ENCODE measurements at places on chromosomes 3 and 15. TPM values are rescaled to one million over a fixed set of nuclear protein-coding genes. Genes with fewer than 3 reads are reported as not detected.

DNA sequence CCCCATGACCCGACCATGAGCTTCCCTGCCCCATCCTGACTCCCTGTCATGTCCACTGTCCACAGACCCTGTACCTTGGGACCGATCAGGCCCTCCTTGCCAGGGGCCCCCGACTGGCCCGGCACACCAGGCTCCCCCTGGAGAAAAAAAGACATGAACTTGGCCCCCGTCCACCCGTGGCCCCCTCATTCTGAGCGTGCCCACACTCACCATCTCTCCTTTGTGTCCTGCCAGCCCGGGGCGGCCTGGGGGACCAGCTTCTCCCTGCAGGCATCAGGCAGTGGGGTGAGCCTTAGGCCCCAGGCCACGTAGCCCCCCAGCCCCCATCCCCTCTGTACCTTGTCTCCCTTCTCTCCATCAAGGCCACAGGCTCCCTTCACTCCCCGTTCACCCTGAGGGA lies 3.9 kb upstream of the UCN2 start:
- DNase-seq, result no peak

The CX3CR1 gene
- 0.41 TPM for total RNA-seq

GRCh38 chr3:7964899-7965298 lies 536.7 kb upstream of the LMCD1 start:
- DNase-seq, result no peak

The LYZL4 gene
- total RNA-seq, result not detected

The ARL13B gene
- 15.6 TPM for total RNA-seq

- DNase-seq, result no peak
Measured at GRCh38 chr3:149479621-149480325, 5.3 kb downstream of the TM4SF4 start.

DNA sequence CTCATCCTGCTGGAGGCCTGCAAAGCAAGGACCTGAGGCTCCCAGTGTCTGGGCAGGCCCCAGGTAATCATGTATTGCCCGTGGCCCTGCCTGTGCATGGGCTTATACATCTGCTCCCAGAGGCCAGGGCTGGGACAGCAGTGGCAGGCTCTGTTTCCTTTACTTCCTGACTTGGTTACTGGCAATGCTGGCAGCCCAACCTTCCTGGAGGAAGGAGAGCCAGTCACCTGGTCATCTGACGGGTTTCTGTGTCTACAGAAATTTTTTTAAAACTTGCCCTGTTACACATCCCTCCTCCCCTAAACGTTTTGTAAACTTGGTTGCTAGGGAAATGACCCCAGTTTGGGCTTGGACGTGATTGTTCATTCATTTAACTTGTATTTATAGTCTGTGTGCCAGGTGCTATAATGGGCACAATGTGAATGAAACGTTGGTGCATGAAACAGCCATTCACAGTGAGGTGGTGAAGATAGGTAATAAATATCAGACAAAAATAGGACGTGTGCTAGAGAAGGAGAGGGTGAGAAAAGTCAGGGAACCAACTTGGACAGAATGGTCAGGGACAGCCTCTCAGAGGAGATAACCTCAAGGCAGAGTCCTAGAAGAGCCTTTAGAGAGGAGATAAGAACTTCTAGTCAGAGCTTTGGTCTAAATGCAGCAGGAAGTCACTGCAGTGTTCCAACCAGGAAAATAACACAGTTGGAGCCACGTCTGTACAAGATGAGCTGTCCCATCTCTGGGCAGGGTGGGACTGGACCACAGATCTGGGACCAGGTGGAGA lies 14.1 kb downstream of the TEX264 start:
- DNase-seq, result no peak

The SPESP1 gene
- total RNA-seq, result 0.66 TPM

The GOLGA6D gene
- total RNA-seq, result not detected

GRCh38 chr15:62564886-62565633 lies 400.0 kb upstream of the C2CD4B start:
- DNase-seq, result no peak

- DNase-seq, result no peak
Measured at GRCh38 chr3:113300596-113300995, 89.2 kb downstream of the BOC start.

The SPATA12 gene
- total RNA-seq, result not detected

DNA sequence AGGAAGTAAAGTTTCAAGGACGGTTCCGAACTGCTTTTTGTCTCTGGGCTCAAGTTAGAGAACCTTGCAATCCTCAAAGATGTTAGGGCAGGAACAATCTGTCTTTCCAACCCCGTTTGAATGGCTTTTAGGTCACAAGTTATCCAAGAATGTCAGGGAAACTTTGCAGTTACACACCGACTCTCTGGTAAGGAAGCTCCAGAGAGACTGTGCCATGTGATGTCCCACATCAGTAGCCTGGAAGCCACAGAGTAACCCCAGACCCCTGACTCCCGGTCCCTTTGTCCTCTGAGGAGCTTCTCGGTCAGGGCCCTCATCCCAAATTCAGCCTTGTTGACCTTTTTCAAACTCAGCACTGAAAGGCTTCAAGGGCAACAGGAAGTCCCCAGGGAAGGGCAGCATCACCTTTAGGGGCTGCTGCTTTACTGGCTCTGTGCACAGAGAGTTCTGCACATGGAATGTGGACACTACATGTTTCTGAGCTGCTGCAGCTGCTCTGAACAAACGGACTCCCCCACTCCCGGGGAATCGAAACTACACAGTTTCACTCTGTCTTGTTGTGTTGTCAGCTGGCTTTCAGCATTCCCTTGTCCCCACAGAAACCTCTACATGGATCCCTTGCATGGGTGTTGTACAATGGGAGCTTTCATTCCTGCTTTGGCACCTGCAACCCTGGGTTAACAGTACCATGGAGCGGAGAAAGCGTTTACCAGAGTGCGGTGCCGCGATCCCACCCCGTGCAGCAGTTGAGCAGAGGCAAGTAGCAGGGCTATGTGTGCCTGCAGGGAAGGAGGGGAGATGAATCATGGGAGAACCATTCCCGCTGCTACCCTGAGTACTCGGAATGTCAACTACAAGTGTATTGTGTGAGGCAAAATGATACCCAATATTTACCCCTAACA lies 408.2 kb upstream of the THBS1 start:
- no peak for DNase-seq

GRCh38 chr15:41583795-41584194 lies 24.8 kb downstream of the TYRO3 start:
- no peak for DNase-seq

GRCh38 chr3:197218210-197218609 lies 80.2 kb downstream of the DLG1 start:
- DNase-seq, result no peak

- peak; percentile 45 for DNase-seq
Measured at GRCh38 chr3:112405845-112406244, 72.9 kb downstream of the CD200 start.

DNA sequence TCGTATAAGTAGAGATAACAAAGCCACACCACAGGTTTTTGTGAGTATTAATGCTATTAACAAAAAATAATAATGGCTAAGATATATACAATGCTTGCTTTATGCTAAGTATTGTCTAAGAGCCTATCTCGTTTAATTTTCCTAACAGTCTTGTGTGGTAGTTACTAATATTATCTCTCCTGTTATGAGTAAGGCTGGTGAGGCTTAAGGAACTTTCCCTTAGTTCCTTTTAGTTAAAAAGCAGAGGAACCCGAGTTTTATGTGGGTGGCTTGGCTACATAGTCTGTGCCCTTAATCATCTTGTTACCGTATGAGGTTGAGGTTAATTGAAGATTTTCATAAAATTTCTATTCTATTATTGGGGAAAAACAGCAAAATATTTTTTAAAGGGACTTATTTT lies 218.4 kb downstream of the SOX2 start:
- no peak for DNase-seq

- DNase-seq, result peak; percentile 57
Measured at GRCh38 chr3:150737874-150738679, 24.9 kb downstream of the SIAH2 start.

- no peak for DNase-seq
Measured at GRCh38 chr3:23829242-23829934, 23.6 kb downstream of the UBE2E1 start.

GRCh38 chr3:190323246-190323626 lies 990 bp upstream of the CLDN1 start:
- DNase-seq, result no peak

The TMEM212 gene
- total RNA-seq, result not detected

DNA sequence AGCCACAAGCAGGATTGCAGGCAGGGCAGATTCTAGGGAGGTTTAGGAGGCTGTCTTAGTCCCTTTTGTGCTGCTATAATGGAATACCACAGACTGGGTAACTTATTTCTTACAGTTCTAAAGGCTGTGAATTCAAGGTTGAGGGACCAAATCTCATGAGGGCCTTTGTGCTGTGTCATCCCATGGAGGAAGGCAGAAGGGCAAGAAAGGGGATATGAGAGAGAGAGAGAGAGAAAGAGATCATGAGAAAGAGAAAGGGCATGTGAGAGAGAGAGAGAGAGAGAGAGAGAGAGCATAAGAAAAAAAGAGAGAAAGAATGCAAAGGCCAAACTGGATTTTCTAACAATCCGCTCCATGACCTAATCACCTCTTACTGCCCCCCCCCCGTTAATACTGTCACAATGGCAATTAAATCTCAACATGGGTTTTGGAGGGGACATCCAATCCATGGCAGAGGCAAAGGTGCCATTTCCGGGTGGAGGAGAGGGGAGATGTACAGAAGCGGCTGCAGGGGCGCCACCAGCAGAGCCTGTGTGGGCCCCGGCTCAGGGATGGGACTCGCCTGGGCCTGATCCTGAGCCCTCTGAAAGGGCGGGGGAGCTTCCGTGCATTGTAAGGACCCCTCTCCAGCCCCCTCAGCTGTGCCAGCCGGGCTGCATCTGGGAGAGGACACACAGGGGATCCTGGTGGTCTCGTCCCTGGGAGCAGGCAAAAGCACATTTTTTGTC lies 20.5 kb downstream of the MRPS11 start:
- no peak for DNase-seq

GRCh38 chr15:69784798-69785566 lies 312.7 kb downstream of the TLE3 start:
- DNase-seq, result no peak

GRCh38 chr3:125194061-125194848 lies 18.3 kb downstream of the SLC12A8 start:
- DNase-seq, result no peak

GRCh38 chr3:113070681-113071113 lies 79.9 kb downstream of the GTPBP8 start:
- no peak for DNase-seq

GRCh38 chr15:74845581-74845980 lies 2.6 kb upstream of the ULK3 start:
- DNase-seq, result peak; percentile 74

DNA sequence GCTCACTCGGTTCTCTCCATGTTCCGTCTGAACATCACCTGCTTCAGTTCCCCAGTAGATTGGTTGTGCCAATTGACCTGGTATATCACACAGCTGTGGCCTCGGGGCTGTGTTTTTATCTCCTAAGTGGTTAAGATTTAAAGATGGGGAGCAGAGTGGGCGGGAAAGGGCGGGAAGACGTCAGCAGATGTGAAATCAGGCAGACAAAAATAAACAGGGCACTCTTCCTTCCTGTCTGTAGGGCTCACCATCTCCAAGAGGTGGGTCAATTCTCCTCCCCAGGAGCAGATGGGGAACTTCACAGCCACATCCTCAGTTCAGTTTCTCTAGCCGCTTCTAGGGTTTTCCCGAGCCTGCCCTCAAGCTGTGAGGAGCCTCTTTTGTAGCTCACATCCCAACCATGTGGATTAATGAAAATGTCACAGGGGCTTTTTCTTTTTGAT lies 26.8 kb upstream of the LIMD1 start:
- peak; percentile 46 for DNase-seq

GRCh38 chr15:29938361-29939335 lies 116.4 kb upstream of the TJP1 start:
- no peak for DNase-seq

DNA sequence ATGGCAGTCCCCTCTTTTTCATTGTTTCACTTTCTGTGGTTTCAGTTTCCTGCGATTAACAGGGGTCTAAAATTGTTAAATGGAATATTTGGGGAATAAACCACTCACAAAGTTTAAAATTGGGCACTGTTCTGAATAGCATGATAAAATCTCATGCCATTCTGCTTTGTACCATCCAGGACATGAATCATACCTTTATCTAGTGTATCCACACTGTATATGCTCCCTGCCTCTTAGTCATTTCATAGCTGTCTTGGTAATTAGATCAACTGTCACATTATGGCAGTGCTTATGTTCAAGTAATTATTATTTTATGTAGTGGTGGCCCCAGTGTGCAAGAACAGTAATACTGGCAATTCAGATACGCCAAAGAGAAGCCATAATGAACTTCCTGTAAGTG lies 734.5 kb downstream of the ZPLD1 start:
- no peak for DNase-seq

DNA sequence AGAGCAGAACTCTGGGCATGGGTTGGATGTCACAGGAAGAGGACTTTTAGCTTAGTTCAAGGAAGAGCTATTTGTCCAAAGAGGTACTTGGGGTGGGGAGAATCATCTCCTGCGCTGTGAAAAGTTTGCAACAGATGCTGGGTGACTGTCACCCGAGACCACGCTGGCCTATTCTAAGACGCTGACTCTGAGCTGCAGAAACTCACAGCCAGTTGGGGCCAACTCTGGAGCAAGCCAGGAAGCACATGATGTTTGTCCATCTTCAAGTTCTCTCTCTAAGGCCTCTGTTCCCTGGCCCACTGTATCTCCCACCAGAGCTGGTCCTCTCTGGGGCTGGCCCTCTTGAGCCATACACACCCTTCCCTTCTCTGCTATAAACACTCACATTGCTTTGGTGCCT lies 17.9 kb upstream of the CDCP1 start:
- no peak for DNase-seq

The ESYT3 gene
- total RNA-seq, result 0.26 TPM

DNA sequence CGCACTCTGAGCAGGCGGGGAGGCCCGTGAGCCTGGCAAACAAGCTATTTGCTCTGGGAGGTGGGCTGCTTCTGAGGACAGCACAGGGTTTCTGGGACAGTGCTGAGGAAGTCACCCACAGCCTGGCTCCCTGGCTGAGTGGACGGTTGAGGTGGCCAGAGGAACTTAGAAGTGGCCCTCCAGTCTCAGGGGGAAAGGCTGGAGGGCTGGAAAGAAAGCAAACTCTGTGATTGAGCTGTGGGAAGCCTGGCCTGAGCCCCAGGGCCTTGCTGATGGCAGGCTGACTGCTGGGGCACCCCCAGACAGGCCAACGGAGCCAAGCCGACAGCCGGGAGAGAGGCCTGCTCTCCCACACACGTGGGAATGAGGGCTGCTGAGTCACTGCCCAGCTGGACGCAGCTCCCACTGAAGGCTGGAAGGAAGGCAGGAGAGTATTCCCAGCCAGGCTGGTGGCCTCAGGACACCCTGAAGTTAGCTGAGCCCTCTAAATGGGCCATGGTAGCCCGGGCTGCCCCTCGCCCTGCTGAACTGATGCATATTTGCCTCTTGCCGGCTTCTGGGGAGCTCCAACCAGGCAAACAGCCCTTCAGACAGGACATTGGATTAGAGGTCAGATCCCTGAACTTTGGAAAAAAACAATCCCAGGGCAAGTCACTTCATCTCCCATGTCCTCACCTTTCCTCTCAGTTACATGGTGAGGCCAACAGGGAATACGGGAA lies 98.0 kb upstream of the TLE3 start:
- no peak for DNase-seq

DNA sequence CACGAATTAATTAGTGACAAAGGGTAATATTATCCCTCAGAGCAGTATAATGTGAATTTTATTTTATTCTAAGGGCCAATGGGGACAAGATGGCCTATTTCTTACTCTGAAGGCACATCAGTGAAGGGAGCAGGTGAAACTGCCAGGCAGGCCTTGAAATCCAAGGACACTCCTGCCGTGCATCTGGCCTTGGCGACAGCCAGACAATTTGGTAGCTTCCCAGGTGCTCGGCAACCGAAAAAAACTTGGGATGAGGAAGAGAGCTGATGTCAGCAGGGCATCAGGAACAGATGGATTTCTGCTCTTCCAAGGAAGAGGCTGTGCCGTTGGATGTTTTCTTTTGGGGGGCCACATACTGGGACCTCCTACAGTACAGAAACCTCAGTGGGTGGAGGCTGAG lies 83.2 kb upstream of the ADAMTSL3 start:
- no peak for DNase-seq
